ENCODE measurements at places on chromosomes 11 and 22.

DNA sequence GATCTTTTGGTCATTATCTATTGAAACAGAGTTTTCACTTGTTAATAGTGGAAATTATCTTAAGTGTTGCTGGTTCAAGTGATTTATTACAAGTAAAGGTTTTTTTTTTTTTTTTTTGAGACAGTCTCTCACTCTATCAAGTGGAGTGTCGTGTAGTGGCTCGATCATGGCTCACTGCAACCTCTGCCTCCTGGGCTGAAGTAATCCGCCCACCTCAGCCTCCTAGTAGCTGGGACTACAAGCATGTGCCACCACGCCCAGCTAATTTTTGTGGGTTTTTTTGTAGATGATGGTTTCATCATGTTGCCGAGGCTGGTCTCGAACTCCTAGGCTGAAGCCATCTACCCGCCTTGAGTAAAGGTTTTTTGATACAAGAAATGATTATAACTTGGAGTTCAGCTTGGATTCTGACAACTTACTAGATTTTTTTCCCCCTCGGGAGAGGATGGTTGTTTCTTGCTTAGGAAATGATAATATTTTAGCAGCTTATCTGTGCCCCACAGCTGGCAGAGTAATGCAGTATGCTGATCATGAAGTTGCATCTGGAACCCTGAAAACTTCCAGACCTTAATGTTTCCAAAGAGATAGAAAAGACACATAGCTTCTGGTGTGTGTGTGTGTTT lies 68.9 kb downstream of the MTMR3 start:
- DNase-seq, result no peak

DNA sequence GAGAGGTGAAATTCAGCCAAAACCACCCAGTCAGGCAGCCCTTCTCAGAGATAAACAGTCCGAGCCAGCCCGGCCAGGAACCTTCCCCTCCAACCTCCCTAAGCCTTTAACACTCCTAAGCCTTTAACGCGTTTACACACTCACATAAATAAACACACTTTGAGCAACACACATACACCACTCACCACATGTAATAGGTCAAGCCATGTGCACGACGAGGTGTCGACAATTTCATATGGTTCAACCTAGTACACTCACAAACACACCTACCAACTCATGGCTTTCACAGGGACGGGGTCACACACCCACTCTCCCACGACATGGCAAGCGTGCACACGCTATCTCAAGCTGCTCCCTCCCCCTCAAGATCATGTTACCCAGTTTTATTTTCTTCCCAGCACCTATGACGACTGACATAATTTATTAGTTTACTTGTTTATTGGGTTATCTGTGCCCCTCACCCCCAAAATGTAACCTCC lies 15.5 kb downstream of the SLC43A1 start:
- DNase-seq, result no peak

- no peak for DNase-seq
Measured at GRCh38 chr11:83661491-83662350, 375.6 kb upstream of the CCDC90B start.

DNA sequence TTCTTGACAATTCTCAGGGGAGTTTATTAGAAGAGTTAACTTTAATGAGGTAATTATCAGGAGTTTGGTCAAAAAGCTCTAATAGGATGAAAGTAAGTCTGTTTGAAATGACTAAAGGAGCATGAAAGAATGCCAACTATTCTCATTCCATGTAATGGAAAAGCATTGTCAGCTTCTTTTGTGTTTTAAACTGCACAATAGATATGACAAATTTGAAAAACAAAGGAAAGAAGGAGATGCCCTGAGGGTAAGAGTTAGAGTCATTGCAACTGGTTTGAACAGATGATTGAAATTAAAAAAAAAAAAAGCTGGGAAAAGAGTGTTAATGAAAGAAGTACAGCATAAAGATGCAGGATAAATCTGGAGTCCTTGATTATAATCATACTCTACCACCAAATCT lies 296.8 kb upstream of the FOLH1 start:
- DNase-seq, result no peak

GRCh38 chr22:22691716-22692701 lies 47.6 kb downstream of the GGTLC2 start:
- no peak for DNase-seq

GRCh38 chr11:92702037-92702804 lies 267.2 kb upstream of the MTNR1B start:
- no peak for DNase-seq

DNA sequence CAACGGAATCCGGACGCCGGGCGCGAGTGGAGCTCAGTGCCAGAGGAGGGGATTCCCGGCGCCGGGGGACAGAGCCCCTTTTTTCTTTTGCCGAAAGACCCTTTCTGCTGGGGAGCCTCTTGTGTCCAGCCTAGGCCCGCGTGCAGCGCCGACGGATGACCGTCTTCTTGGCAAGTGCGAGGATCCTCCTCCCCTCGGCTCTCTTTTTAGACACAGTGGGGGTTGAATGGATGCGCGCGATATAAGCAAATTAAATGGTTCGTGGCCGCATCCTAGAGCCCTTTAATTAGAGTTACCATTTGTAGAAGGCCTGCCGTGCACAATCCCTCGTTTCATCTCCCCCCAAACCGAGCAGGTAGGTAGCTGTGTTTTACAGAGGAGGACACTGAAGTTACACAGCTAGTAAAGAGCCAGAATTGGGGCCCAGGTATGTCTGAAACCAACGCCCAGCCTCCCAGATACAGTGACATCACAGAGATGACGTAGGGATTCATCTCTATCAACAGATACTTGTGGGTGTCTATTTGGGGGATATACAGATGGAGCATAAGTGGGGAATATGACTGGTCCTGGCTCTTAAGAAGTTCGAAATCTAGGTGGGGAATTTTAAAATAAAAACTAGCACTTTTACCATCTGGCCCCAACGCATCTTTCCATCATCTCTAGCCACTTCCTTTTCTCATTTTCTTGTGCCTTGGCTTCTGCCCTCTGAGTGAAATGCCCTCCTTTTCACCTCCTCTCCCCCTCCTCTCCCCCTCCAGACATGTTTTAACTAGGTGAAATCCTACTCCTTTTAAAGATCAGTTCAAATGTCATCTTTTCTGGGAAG lies 875 bp downstream of the TCP11L1 start:
- peak; percentile 31 for DNase-seq

- no peak for DNase-seq
Measured at GRCh38 chr11:8082391-8083087, 1.5 kb downstream of the TUB start.

DNA sequence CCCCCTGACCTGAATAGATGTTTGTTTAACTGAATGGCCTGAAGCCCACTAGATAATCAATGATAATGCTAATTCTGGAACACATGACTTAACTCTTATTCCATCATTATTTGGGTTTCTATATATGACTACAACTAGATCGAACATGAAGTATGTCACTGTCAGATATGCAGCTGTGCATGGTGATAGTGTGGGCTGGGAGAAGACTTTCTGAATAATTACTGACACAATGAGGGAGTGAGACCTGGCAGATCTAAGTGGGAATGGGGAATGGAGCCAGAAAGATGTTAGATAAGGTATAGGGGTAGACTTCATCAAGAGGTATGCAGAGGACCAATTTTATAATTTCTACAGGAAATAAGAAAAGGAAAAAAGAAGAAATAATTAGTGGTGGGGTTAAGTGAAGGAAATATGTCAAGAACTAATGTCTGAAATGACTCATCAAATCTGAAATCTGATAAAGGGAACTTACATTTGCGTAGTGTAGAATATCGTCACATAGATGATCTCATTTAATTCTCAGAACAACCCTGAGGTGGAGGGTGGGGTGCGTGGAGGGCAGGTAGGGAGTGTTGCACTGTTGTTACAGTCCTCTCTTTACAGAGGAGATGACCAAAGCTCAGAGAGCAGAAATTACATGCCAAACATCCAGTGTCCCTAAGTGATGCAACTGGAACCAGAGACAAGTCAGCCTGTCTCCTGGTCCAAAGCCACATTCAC lies 68.2 kb upstream of the EED start:
- DNase-seq, result peak; percentile 78

DNA sequence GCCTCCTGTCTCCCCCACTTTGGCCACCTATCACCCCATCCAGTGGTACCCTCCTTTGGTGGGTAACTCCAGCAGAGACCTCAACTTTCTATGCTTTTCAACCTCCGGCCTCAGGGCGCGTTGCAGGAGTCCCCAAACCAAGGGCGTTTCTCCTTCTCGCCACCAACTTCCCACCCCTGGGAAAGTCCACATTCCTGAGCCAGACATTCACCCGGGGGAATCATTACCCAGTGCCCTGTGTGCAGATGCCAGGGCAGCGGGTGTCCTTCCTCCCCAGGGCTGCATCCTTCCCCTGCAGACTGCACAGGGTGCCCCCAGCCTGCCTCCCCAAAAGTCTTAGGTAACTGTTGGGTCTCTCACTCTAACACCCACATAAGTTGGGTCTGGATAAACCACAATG lies 26.4 kb downstream of the MYEOV start:
- no peak for DNase-seq

- DNase-seq, result no peak
Measured at GRCh38 chr11:22349491-22349890, 11.3 kb downstream of the SLC17A6 start.
